ENCODE measurements at places on chromosomes 2 and 18.

GRCh38 chr2:75047189-75047991, 88.9 kb downstream of the POLE4 start:
- no peak for DNase-seq

GRCh38 chr2:218318241-218318640, 25.9 kb upstream of the TMBIM1 start:
- DNase-seq = no peak

DNA sequence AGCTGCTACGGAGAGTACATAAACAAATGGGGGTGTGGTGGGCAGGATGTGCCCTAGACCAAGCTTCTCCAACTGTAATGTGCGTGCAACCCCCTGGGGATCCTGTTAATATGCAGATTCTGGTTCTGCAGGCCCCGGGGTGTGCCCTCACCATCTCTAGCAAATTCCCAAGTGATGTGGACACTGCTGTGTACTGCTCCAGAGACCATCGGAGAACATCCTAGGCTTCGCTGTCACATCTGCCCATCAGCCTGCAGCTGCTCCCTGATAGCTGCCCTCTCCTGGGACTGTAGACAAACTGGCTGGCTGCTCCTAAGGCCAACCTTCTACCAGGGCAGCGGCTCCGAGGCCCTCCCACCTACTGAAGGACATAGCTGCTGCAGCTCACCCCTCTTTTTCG, 3.2 kb downstream of the HS1BP3 start:
- DNase-seq = no peak

- no peak for DNase-seq
Observed at GRCh38 chr18:40984856-40985255, 970.2 kb upstream of the PIK3C3 start.

- no peak for DNase-seq
Observed at GRCh38 chr2:226715347-226715990, 84.2 kb downstream of the IRS1 start.

DNA sequence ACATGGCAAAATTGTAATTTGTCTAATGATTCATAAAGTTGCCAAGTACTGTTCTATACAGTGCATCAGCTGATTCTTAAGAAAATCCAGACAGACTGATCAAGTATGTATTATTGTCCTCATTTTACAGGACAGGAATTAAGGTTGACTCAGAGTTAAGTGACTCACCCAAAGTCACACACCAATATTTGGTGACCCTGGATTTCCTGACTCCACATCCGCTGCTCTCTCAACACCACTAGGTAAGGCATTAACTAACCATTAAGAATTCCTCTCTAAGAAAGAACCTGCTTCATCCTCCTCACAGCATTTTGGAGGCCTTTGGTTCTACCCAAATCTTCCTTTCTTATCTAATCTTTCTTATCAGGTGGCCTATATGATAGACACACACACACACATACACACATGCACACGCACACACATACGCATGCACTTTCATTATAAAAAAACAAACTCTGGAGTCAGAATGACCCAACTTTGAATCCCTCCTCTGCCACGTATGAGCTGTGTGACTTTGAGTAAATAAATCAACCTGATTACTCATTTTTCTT, 150.8 kb downstream of the ANKRD44 start:
- peak; percentile 51 for DNase-seq

DNA sequence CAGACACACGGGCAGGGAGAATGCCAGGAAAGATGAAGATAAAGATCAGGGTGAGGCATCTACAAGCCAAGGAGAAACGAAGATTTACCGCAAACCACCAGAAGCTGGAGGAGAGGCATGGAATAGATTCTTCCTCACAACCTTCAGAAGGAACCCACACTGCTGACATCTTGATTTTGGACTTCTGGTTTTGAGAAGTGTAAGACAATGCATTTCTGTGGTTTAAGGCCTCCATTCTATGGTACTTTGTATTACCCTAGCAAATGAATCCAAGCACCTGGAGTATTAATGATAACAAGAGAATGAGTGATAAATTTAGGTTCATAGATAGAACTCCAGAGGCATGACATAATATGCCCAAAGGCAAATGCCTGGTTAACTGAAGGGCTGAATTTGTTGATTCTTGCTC, 11.8 kb upstream of the FN1 start:
- no peak for DNase-seq

GRCh38 chr2:182713601-182714000, 2.5 kb upstream of the DNAJC10 start:
- no peak for DNase-seq

DNA sequence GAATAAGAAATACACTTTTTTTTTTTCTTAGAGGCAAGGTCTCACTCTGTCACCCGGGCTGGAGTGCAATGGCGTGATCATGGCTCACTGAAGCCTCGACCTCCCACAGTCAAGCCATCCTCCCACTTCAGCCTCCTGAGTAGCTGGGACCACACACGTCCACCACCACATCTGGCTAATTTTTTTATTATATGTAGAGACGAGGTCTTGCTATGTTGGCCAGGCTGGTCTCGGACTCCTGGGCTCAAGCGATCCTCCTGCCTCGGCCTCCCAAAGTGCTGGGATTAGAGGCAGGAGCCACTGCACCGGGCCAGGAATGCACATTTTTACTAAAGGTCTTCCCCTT, 2.4 kb downstream of the TGOLN2 start:
- DNase-seq = no peak

Measured in GM12865 (cell line).